ENCODE measurements at places on chromosomes 4 and X. TPM values are rescaled to one million over a fixed set of nuclear protein-coding genes. Genes with fewer than 3 reads are reported as not detected.

DNA sequence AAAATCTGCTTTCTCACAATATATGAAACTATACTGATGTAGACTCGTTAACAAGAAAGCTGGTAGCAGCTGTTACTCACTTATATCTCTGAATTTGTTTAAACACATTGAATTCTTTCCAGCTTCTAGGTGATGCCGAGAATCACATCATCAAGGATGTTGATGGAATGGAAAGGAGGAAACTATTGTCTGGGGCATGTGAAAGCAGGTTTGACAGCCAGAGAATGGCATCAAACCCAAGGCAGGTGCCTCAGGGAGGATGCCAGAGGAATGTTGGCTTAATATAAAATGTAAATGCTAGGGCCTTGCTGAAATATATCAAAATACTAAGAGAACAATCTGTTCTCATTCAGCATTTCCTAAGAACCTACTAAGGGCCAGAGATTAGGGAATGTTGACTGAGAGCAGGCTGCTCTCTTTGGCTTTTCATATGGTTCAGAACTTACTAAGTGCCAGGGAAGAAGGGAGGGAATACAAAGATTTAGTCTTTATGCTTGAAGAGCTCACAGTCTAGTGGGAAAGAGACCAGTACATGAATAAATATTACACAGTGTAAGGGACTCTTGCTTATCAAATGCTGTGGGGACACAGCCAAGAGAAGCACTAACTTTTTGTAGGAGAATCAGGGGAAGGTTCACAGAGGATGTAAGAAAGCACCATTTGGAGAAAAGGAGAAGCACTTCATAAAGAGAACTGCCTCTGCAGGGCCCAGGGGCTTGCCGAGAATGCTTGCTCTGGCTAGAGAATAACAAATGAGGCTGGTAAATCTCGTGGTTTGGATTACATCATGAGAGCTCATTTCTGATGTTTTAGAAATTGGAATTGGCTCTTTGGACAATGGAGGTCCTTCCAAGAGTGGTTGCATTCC, 14.7 kb downstream of the SLIT2 start:
- no peaks in the 10 kb centered on the region for H3K4me1 ChIP-seq
- DNase-seq: no peak
- peak overlapping the region; percentile 47 for H3K27ac ChIP-seq

GRCh38 chrX:131393426-131393825, 104.3 kb upstream of the IGSF1 start:
- no peak overlapping the region for H3K4me3 ChIP-seq
- no peaks in the 10 kb centered on the region for H3K4me1 ChIP-seq
- no peaks in the 10 kb centered on the region for H3K36me3 ChIP-seq

DNA sequence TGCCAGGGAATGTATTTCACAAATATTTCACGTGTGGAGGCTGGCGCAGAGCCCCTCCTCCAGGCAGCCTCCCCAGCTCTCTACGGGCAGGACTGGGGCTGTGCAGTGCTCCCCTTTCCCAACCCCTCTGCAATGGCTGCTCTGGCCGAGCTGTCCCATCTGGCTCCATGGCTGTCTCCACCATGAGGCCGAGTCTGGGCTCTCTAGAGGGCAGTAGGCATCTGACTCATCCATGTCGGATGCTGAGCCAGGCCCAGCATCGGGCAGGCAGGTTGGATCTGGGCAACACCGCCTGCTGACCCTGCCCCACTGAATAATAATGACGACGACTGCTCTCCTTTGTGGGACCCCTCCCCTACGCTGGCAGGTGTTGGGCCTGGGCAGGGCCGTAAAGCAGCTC, 11.0 kb upstream of the SH3TC1 start:
- H3K27me3 ChIP-seq: no peaks in the 10 kb centered on the region
- no peak for DNase-seq
- H3K27ac ChIP-seq: peak overlapping the region; percentile 87
- H3K4me1 ChIP-seq: peaks cover 92% of the 10 kb centered on the region

DNA sequence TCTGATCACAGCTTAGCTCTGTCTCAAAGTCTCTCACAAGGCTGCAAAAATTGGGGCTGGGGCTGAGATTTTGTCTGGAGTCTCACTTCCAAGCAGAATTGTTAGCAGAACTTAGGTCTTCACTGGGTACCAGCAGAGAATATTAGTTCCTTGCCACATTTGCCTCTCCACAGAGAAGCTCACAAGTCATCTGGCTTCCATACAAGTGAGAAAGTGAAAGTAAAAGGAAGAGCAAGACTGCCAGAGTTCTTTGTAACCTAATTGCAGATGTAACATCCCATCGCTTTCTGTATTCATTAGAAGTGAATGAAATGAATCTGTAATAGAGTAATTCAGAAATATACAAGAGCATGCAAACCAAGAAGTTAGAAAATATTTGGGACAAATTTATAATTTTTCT, 624.1 kb upstream of the GNPDA2 start:
- H3K36me3 ChIP-seq: no peaks in the 10 kb centered on the region
- no peaks in the 10 kb centered on the region for H3K4me1 ChIP-seq
- no peak for DNase-seq
- H3K4me3 ChIP-seq: no peak overlapping the region
- H3K27ac ChIP-seq: no peak overlapping the region

- peak overlapping the region; percentile 83 for H3K27ac ChIP-seq
- no peak for DNase-seq
- no peaks in the 10 kb centered on the region for H3K27me3 ChIP-seq
- no peaks in the 10 kb centered on the region for H3K36me3 ChIP-seq
- no peaks in the 10 kb centered on the region for H3K4me1 ChIP-seq
Observed at GRCh38 chr4:81504112-81505003, 32.7 kb upstream of the RASGEF1B start.

DNA sequence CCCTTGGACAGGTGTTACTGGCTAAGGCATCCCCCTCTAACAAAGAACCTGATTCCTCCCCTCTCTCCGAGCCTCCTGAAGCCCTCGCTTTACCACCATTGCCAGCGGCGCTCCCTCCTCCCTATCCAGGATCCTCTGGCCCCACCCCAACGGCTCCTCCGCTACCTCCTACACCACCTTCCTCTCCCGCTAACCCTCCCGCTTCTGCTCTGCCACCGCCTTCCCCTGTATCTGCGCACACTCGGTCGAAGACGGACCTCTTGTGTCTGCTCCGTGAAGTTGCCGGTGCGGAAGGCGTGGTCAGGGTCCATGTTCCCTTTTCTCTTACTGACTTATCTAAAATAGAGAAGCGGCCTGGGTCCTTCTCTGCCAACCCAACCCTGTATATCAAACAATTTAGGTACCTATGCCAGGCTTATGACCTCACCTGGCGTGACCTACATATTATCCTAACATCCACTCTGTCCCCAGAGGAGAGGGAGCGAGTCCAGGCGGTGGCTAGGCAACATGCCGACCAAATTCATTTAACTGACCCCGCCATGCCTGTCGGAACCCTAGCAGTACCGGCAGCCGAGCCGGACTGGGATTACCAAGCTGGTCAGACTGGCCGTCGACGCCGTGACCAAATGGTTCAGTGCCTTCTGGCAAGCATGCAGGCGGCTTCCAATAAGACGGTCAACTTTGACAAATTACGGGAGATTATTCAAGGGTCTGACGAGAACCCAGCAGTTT, 958.9 kb downstream of the RPA4 start:
- H3K27me3 ChIP-seq: no peaks in the 10 kb centered on the region
- H3K27ac ChIP-seq: no peak overlapping the region
- no peak for DNase-seq
- no peaks in the 10 kb centered on the region for H3K4me1 ChIP-seq
- no peaks in the 10 kb centered on the region for H3K36me3 ChIP-seq
- no peak overlapping the region for H3K4me3 ChIP-seq

- H3K27ac ChIP-seq: no peak overlapping the region
- DNase-seq: no peak
- H3K36me3 ChIP-seq: no peaks in the 10 kb centered on the region
- H3K27me3 ChIP-seq: no peaks in the 10 kb centered on the region
Observed at GRCh38 chrX:138349351-138349750, 362.2 kb downstream of the FGF13 start.

GRCh38 chr4:58807843-58808615, 1697.8 kb upstream of the IGFBP7 start:
- no peak for DNase-seq
- H3K27ac ChIP-seq: no peak overlapping the region
- H3K27me3 ChIP-seq: no peaks in the 10 kb centered on the region
- no peaks in the 10 kb centered on the region for H3K4me1 ChIP-seq
- H3K4me3 ChIP-seq: no peak overlapping the region

GRCh38 chrX:24424948-24425347, 40.1 kb upstream of the PDK3 start:
- no peak for DNase-seq
- H3K4me3 ChIP-seq: no peak overlapping the region

- no peak overlapping the region for H3K27ac ChIP-seq
- H3K4me1 ChIP-seq: no peaks in the 10 kb centered on the region
- H3K27me3 ChIP-seq: no peaks in the 10 kb centered on the region
- no peak overlapping the region for H3K4me3 ChIP-seq
- DNase-seq: no peak
Observed at GRCh38 chrX:48523682-48524081, 2.1 kb downstream of the EBP start.

GRCh38 chrX:105876658-105877057, 54.3 kb downstream of the NRK start:
- no peaks in the 10 kb centered on the region for H3K27me3 ChIP-seq
- H3K36me3 ChIP-seq: no peaks in the 10 kb centered on the region
- no peak for DNase-seq

- no peak overlapping the region for H3K27ac ChIP-seq
- H3K4me3 ChIP-seq: no peak overlapping the region
- no peaks in the 10 kb centered on the region for H3K4me1 ChIP-seq
- H3K27me3 ChIP-seq: no peaks in the 10 kb centered on the region
- no peaks in the 10 kb centered on the region for H3K36me3 ChIP-seq
Observed at GRCh38 chrX:1462596-1463251, 10.0 kb upstream of the ASMTL start.

DNA sequence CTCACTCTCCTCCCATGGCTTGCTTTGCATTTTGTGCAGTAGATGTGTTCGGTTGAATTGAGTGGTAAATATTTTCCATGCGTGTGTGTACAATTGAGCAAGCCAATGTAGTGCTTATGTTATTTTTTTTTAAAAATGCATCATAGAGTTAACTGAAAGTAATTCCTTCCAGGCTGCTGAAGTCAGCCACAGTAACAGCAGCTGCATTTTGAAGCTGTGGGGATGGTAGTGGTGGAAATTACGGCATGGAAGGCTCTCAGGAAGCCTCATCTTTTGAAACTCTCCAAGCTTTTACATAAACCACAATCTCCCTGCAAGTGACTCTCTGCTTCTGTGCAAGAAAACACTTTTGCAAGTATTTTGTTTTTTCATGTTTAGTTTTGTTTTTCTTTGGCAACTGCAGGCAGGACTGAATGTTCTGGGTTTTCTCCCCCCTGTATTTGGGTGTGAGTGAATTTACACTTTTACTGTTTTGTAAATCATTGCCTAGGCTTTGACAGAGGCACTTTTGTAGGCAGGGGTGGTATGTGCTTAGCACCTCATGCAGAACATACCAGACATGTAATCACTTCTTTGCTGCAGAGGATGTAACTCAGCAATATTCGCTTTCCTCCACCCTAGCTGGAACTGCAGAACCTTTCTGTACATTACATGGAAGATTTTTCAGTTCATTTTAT, 56.2 kb downstream of the LRRC66 start:
- H3K4me1 ChIP-seq: no peaks in the 10 kb centered on the region
- no peaks in the 10 kb centered on the region for H3K36me3 ChIP-seq
- H3K27ac ChIP-seq: no peak overlapping the region
- H3K4me3 ChIP-seq: no peak overlapping the region
- DNase-seq: no peak

DNA sequence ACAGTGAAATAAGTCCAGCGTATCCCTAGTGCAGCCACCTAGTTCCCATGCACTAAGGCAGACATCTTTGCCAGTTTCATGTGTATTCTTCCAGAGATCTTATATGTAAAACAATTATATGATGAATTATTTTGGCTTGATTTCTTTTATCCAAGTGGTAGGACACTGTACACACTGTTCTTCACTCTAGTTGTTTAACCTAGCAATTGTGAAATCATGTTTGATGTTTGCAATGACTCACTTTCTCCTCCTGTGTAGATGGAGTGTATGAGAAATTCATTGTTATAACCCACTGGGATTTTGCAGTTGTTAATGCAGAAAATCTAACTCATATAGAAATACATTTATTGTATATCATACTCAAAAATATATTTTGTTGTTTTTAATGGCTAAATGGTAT, 17.5 kb upstream of the TBC1D1 start:
- H3K27me3 ChIP-seq: no peaks in the 10 kb centered on the region
- no peak overlapping the region for H3K27ac ChIP-seq
- DNase-seq: no peak
- peaks cover 11% of the 10 kb centered on the region for H3K4me1 ChIP-seq

GRCh38 chr4:107793996-107794395, 30.7 kb upstream of the SGMS2 start:
- H3K27ac ChIP-seq: no peak overlapping the region
- H3K4me1 ChIP-seq: no peaks in the 10 kb centered on the region
- DNase-seq: no peak
- H3K36me3 ChIP-seq: no peaks in the 10 kb centered on the region
- no peaks in the 10 kb centered on the region for H3K27me3 ChIP-seq

DNA sequence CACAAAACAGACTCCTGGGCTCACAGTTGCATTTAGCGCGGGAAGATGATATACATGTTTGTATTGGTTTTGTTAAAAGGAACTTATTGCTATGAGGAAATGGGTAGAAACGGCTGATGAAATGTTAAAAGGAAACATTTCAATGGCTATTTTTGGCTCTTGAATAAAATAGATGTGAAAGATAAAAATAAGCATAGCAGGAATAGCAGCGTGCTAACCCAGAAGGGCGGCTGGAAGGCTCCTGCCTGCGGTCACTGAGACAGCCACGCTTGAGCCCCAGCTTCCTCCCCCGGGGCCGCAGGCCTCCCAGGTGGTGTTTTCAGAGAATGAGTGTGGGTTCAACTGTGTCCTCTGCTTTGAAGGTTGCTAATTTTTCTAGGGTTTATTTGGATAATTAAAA, 35.0 kb upstream of the CLCN4 start:
- no peak overlapping the region for H3K27ac ChIP-seq
- H3K4me1 ChIP-seq: no peaks in the 10 kb centered on the region
- H3K27me3 ChIP-seq: no peaks in the 10 kb centered on the region
- no peaks in the 10 kb centered on the region for H3K36me3 ChIP-seq
- DNase-seq: no peak

The LANCL3 gene
- 3.1 TPM for total RNA-seq

The STK26 gene
- 20.0 TPM for total RNA-seq

The VSIG4 gene
- total RNA-seq: 84.2 TPM

The PQBP1 gene
- 87.4 TPM for total RNA-seq

The PRMT9 gene
- total RNA-seq: 8.1 TPM

The DACH2 gene
- 1.3 TPM for total RNA-seq

The VBP1 gene
- 31.3 TPM for total RNA-seq

The CLDN2 gene
- not detected for total RNA-seq

The PJA1 gene
- total RNA-seq: 17.8 TPM

The MSANTD1 gene
- not detected for total RNA-seq

The PPP2R2C gene
- 32.0 TPM for total RNA-seq

The SUPT20HL1 gene
- total RNA-seq: not detected

The BRS3 gene
- not detected for total RNA-seq

The ASMT gene
- total RNA-seq: not detected

The POU4F2 gene
- not detected for total RNA-seq
